ENCODE measurements at places on chromosomes 4 and X.

DNA sequence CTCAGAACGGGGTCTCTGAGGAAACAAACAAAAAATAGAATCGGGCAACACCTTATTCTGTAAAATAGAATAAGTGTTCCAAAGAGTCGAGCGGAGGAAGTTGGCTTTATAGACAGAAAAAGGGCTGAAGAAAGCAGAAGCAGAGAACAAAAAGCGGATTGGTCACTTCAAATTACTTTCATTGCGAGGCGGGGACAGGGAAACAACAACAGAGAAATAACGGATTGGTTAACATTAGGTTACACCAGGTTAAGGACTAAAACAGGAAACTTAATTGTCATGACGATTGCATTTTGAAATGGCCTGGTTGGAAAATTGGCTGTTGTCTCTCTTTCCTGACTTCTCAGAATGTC lies 433 bp upstream of the COQ2 start:
- DNase-seq: peak; percentile 35

- no peak for DNase-seq
Measured at GRCh38 chrX:118221733-118222132, 105.1 kb upstream of the KLHL13 start.

DNA sequence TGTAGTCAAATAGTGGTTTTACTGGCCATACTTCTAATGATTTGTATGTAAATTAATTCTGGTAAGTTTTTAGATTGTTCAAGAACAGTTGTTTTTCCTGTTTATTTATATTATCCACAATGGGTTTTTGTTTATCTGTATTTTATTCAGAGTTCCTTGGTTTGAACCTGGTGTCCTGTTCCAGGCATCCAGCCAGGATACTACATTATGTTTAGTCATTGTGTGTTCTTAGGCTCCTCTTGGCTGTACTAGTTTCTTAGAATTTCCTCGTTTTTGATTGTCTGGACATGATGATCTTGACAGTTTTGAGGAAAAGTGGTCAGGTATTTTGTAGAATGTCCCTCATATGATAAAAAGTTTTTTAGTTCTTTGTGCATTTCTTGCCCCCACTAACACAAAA lies 7.8 kb downstream of the TIGD2 start:
- no peak for DNase-seq

- no peak for DNase-seq
Measured at GRCh38 chr4:184817494-184818215, 8.1 kb downstream of the ACSL1 start.

GRCh38 chr4:14743601-14744000 lies 258.7 kb upstream of the CPEB2 start:
- DNase-seq: peak; percentile 4

DNA sequence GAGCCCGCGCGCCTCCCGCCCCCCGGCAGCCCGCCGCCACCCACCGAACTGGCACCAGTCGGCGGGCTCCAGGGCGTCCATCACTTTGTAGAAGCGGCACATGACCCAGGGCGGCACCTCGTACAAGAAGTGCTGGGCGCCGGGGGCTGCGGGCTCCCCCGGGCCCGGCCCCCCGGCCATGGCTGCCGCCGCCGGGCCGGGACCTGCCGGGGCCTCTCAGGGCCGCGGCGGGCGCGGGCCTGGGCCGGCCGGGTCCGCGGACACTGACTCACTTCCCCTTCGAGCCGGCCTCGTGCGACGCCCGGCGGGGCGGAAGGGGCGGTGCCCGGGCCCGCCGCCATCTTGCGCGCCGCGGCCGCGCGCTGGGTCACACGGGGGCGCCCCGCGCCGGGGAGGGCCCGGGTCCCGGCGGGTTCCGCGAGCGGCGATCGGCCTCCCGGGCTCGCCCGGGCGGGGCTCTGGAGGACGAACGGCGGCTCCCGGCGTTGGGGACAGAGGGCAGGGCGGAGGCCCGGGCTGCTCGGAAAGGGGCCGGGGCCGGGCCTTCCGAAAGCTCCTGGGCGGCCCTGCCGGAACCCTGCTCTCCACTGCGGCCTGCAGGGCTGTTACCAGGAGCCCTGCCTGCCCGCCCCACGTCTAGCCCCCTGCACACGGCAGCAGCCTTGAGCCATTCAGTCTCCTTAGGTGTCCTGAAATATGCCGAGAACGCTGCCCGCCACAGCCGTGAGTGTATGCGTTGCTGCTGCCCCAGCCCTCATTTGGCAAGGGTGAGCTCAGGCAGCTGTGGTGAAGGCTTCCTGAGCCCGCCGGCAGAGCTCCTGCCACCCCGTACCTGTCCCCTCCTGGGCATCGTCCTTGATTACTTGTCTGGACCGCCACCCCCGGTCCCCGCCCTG lies at the start of gene IRAK1:
Gene IRAK1 (minus strand): TSS at position 270 of the 896 bp plus-strand sequence. CDS start 90 bp downstream, at position 180.
- peak; percentile 57 for DNase-seq

DNA sequence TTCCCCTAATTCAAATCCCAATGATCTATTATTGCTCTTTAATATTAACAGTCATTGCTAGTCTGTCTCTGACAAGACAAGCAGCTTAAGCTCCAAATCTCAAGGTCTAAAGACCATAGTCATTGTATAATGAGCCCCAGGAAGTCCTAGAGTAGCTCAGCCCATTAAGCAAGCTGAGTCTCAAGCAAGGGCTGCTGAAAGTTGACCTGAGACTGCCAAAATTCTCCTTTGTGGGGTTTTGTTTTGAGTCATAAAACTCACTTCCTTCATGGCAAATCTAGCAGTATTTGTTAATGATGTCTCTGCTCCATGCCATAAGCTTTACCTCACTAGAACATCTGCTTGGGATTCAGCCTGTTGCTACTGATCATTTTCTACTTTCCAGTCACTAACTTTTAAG lies 313.2 kb downstream of the ANTXR2 start:
- DNase-seq: peak; percentile 13

- DNase-seq: no peak
Measured at GRCh38 chr4:2336659-2337058, 74.8 kb upstream of the MXD4 start.

- DNase-seq: no peak
Measured at GRCh38 chrX:8043546-8043945, 116.3 kb upstream of the PNPLA4 start.

- no peak for DNase-seq
Measured at GRCh38 chr4:66887061-66887460, 658.2 kb downstream of the CENPC start.

- peak; percentile 10 for DNase-seq
Measured at GRCh38 chrX:7926501-7926900, 712 bp downstream of the PNPLA4 start.

DNA sequence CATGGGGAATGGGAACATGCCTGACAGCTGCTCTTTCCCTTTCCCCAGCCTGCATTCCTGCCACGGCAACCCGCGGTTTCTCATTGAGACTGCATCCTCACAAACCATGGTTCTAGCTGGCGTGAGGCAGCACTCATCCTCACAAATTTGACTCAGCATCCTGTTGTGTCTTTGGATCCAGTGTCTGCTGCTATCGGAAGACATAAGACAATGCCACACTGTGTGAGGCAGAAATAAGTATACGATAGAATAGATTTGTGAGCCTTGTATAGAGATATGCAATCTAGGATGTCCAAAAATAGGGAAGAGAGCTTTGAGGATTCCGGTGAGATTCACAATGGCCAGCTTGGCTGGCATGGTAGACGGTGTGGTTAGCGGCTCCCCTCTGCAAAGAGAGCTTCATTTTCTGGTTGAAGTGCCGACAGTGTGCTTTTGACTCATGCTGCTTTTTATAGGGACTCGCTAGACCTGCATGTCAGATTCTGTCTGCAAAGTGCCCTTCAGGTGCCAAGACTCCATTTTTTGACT lies 161.3 kb upstream of the PSAPL1 start:
- DNase-seq: peak; percentile 20

GRCh38 chrX:13387666-13388494 lies 68.0 kb upstream of the ATXN3L start:
- peak; percentile 69 for DNase-seq

DNA sequence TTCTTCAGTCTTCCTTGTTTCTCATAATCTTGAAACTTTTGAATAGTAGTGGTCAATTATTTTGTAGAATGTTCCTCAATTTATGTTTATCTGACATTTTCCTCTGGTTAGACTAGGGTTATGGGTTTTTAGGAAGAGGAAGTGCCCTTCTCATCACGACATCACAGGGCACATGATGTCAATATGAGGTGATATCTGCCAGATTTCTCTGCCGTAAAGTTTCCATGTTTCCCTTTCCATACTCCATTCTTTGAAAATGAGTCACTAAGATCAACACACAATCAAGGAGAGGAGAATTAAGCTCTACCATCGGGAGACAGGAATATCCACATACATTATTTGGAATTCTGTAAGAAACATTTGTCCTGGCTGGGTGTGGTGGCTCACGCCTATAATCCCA lies 28.4 kb downstream of the RP2 start:
- peak; percentile 46 for DNase-seq

GRCh38 chrX:87516717-87517121 lies 883 bp upstream of the KLHL4 start:
- DNase-seq: peak; percentile 53

GRCh38 chr4:89152972-89153371 lies 41.6 kb downstream of the TIGD2 start:
- no peak for DNase-seq

- no peak for DNase-seq
Measured at GRCh38 chr4:30950737-30951136, 230.6 kb downstream of the PCDH7 start.

- peak; percentile 41 for DNase-seq
Measured at GRCh38 chr4:78552389-78553042, 946 bp downstream of the ANXA3 start.

- no peak for DNase-seq
Measured at GRCh38 chrX:44944894-44945293, 71.9 kb downstream of the KDM6A start.

DNA sequence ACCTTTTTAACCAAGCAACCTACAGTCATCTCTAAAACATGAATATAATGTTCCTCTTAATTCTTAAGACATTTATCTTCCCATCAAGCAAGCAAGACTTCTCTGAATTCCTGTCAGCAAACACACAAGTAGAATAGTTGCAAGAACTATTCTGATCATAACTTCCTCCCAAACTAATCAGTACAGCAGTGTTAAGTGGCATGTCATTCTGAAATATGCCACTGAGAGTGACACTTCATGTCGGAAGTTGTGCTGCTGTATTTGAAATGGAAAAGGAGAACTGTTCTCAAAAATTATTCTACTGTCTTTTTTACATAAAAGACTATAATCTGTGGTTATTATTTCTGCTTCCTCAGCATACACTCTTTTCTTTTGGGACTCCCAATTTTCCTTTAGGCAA lies 546.6 kb downstream of the PCDH18 start:
- DNase-seq: no peak

DNA sequence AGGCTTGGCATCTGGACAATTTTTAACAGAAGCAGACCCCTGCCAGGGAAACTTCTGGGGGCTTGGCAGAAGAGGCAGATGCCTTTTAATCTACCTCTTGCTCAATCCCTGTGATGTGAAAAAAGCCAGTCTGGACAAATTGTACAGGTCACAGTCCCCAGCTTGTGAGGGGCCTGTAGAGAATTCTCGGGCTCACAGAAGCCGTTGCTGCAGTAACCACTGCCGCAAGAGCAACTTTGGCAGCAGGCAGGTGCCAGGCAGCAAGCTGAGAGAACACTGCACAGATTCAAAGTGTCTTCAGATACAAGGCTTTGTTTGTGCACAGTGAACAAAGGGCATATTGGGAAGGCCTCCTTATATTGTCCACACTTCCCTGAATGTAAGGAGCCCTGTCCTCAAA lies 11.7 kb downstream of the GPKOW start:
- DNase-seq: no peak

GRCh38 chrX:119981286-119982070 lies 37.9 kb upstream of the NKAP start:
- DNase-seq: peak; percentile 1

GRCh38 chr4:153211986-153212728 lies 7.9 kb downstream of the TRIM2 start:
- DNase-seq: peak; percentile 91

DNA sequence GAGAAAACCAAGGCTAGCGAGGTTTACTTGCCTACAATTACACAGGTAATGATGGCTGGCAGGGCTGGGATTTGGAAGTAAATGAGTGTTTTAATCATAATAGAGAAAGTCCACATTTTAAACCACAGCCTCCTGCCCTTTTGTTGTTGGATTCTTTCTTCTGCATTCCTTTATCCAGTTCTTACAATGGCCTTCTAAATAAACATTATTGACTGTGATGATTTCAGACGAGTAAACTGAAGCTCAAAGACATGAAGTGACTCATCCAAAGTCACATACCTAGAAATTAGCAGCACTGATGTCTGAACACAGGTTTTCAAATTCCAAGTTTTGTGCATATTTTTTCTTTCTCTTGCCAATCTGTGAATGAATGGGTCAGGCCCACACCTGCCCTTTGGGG lies 51.2 kb upstream of the C1QTNF7 start:
- DNase-seq: peak; percentile 56

DNA sequence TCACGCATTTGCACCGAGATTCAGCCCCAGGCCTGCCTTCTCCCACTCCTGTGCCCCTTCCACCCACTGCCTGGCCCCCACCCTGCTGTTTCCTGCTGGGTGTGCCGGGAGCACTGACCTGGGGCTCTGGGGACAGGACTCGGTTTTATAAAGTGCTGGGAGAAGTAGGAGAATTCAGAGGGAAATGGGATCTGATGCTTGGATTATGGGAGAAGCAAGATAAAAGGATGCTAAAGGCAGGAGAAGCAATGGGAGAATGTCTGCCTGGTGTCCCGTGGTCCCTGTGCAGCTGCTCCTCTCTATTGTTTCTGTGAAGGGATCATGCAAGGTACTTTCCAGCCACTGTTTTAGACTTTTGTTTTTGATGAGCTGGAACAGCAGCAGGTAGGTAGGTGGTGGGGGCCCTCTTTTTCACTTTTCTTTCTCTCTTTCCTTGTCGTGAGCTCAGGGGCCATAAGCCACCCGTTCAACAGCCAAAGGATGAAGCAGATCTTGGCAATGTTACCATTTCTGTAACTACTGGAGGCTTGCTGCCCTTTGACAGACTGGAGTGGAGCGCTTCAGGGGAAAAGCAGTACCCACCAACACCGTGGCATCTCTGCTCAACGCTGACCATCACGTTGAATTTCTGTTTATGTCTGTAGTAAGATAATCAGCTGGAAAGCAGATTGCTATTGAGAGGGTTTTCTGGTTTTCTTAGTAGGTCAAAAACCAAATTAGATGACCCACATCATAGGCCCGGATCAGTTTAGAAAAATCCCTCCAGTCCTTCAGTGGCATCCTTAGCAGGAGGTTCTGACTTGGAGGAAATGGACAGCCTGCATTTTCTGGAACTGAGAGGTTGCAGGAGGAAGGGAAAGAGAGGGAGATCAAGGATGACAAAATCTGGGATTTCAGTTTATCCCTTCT lies 63.8 kb upstream of the ENPP6 start:
- DNase-seq: no peak

- no peak for DNase-seq
Measured at GRCh38 chr4:98861100-98861884, 67.6 kb downstream of the EIF4E start.

- DNase-seq: no peak
Measured at GRCh38 chr4:25069014-25069413, 38.3 kb upstream of the LGI2 start.

DNA sequence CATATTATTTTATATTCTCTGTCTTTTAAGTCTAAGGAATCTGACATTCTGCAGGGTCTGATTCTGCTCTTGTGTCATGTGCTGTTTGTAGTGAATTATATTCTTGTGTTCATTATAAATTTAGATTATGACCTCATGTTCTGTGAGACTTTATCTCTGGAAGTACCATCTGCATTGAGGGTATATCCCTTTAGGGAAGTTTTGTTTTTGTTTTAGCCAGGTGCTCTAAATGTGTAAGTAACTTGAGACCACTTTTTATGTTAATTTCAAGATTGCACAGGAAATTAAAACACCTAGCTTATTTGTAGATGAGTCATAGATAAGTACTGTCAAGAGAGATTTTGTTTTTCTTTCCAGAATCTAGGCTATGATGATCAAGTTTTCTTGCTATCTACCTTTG lies 35.0 kb upstream of the DKK2 start:
- DNase-seq: no peak

Data from fibroblast of skin of abdomen (primary cell).